Stimulated activated CD4-positive, alpha-beta T cell treated with anti-CD3 and anti-CD28 coated beads, Interleukin-1b, Interleukin-23, amount 100 ng/mL, for 48 hours (primary cell): ENCODE measurements at places on chromosomes 6 and 20.

GRCh38 chr6:84269947-84270733, 42.7 kb upstream of the CEP162 start:
- no peak for DNase-seq

DNA sequence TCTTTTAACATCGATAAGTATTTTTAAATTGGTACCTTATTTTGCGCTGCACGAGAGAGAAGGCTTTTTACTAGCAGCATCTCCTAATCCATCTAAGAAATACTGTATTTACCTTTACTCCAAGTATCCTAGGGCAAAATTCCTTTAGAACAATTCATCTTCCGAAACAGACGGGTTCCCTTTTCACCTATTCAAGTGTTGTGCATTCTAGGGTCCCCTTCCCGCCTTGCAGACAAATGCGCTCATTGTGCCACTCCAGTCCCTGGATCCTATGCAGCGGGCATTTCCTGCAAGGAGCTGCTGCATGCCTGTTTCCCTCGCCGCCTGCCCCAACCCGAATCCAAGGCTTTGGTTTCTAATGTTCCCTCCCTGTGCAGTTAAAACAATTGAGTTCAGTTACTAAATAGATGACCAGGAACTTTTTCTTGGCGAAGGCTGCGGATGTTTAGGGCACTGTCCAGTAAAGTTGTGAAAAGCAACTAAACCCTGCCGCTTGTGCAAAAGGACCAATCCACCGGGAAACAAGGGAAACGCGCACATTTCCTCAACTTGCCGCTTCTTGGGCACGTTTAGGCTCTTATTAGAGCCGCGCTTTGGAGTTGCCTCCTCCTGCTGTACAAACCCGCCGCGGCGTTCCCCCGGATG, 556 bp upstream of the SCAF8 start:
- DNase-seq = no peak

GRCh38 chr20:44074252-44075151, 112.5 kb downstream of the JPH2 start:
- DNase-seq = no peak

GRCh38 chr6:32954986-32955802, 2.3 kb upstream of the HLA-DMA start:
- DNase-seq = no peak

DNA sequence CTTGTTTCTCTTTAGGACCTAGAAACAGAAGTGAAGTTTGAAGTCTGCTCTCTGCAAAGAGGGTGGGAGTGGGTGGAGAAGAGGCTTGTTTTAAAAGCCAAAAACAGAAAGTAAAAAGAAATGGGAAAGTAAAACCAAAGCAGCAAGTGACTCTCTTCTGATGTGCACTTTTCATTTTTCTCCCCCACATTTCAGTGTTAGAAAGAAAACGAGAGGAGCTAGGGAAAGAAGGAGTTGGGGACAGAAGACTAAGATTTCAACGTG, 1.3 kb downstream of the C6orf141 start:
- DNase-seq = no peak

DNA sequence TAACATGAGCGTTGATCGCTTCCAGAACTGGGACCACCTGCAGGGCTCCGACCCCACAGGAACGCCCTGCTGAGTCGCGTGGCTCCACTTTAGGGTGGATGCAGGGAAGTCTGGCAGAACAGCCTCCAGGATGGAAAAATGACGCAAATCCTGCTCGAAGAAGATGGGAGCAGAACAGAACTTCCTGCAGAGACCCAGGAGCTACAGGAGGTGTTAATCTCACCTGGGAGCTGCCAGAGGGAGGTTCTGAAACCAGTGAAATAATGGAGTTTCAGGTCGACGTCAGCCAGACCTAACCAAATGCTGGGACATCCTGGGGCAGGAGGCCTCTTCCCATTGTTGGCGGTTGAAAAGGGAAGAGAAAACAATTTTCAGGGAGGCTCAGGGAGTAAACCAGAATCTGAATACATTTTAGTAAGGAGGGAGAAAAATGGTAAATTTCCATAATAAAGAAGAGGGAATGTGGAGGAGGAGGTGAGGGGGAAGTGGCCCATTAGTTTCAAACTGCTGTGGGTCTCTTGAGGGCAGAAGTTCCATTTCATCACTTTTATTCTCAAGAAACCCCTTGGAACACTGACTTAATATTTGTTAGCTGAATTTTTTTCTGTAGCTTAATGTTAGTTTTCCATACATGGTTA, 558.4 kb upstream of the CDH4 start:
- no peak for DNase-seq
